ENCODE measurements at places on chromosomes 2 and 18. TPM values are rescaled to one million over a fixed set of nuclear protein-coding genes. Genes with fewer than 3 reads are reported as not detected.

- no peaks in the 10 kb centered on the region for H3K27me3 ChIP-seq
- no peaks in the 10 kb centered on the region for H3K36me3 ChIP-seq
- no peak for DNase-seq
These were observed 1.8 kb upstream of the RNF149 start for GRCh38 chr2:101310090-101310833.

Gene PCARE
- total RNA-seq = 0.74 TPM

DNA sequence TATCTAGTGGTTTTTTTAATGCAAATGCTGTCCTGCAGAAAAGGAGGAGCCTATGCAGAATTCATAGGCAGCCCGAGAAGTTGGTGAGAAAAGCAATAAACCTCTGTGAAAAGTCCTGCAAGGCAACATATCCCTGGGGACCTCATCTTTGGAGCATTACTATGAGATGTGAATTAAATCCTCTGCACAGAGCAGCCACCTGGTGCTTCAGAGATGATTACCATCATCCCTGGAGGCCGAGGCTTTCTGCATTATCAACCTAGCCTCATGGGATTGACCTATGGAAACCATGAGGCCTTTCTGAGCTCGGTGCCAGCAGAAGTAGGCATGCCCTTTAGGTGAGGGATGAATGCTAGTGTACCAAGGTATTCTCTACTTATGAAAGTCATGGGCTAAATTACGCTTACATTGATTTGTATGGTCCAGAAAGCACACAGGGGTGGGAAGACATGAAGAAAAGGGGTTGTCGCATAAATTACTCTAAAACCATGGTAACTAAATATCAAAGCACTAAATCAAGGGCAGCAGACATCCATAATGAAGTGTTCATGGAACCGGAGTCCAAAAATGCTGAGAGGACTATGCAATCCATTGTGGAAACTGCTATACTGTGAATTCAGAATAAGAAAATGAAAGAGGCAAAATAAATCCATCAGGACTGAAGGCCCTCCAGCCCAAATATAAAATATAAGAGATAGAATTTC, 623.5 kb upstream of the DDX18 start:
- no peaks in the 10 kb centered on the region for H3K27me3 ChIP-seq
- H3K27ac ChIP-seq = no peak overlapping the region
- no peaks in the 10 kb centered on the region for H3K36me3 ChIP-seq
- no peaks in the 10 kb centered on the region for H3K4me1 ChIP-seq
- no peak overlapping the region for H3K4me3 ChIP-seq

DNA sequence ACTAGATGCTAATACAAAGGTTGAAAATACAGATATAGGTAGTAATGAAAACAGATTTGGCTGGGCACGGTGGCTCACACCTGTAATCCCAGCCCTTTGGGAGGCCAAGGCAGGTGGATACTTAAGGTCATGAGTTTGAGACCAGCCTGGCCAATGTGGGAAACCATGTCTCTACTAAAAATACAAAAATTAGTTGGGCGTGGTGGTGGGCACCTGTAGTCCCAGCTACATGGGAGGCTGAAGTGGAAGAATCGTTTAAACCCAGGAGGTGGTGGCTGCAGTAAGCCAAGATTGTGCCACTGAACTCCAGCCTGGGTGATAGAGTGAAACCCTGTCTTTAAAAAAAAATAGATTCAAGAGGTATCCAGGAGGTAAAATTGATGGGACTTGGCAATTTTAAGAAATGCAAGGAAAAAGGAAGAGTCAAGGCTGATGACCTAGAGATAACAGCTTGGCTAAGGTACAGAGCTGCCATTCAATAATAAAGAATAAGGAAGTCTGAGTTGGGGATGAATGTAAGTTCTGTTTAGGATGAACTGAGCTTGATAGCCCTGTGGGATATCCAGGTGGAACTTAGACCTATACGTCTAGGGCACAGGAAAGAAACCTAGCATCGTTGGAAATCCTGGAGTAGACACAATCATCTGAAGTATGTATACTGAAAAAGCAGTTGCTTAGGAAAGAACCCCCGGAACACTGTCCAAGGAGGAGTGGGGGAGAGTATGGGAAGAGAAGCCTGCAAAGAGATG, 9.1 kb downstream of the MAT2A start:
- peaks cover 26% of the 10 kb centered on the region for H3K4me1 ChIP-seq
- no peak for DNase-seq
- H3K4me3 ChIP-seq = no peak overlapping the region
- peaks cover 71% of the 10 kb centered on the region for H3K36me3 ChIP-seq

DNA sequence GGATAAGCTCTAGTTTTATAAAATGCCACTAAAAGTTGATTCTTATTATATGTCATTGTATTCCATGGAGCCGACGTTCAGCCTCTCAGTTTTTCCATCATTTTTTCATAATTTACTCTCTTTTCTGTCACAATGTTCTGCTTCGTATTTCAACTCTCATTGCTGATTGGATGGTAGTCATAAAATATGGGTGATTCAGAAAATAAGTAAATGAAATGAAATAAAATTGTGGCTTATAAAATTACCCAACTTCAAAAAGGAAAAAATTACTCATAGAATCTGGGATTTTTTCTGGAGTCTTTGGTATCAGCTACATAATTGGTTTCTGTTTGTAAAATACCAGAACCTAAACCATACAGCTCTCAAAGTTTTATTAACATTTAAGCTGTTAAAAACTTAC, 139.7 kb upstream of the ITGA4 start:
- H3K4me1 ChIP-seq = no peaks in the 10 kb centered on the region
- no peak overlapping the region for H3K27ac ChIP-seq
- no peaks in the 10 kb centered on the region for H3K36me3 ChIP-seq
- no peak for DNase-seq

Gene HOXD13
- total RNA-seq = not detected

DNA sequence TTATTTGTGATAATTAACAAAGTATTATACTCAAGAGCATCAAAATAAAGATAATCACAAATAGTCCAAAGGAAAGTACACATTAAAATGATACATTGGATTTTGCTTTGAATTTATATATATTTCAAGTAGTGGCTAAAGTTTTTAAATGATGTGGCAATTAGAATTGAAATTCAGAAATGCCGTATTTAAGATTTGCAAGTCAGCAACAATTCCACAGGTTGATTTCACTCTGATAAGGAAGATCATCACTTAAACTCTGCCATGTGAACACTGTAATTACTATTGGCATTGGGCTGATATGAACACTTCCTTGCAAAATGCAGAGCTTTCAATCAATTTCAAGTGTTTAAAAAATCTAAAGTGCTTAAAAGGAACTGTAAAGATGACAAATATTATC, 39.6 kb upstream of the PAX3 start:
- H3K27me3 ChIP-seq = no peaks in the 10 kb centered on the region
- no peak overlapping the region for H3K27ac ChIP-seq
- no peaks in the 10 kb centered on the region for H3K36me3 ChIP-seq
- no peak overlapping the region for H3K4me3 ChIP-seq

Gene SERPINB3
- total RNA-seq = not detected

Gene NXPH2
- total RNA-seq = not detected

Gene DYNAP
- not detected for total RNA-seq

- H3K27ac ChIP-seq = no peak overlapping the region
- H3K27me3 ChIP-seq = peaks cover 48% of the 10 kb centered on the region
- H3K4me1 ChIP-seq = no peaks in the 10 kb centered on the region
- no peak overlapping the region for H3K4me3 ChIP-seq
These were observed 206.9 kb upstream of the SPRED2 start for GRCh38 chr2:65639156-65639864.

GRCh38 chr2:50263728-50264127, 768.2 kb downstream of the NRXN1 start:
- H3K27me3 ChIP-seq = no peaks in the 10 kb centered on the region
- H3K4me1 ChIP-seq = no peaks in the 10 kb centered on the region
- no peak overlapping the region for H3K27ac ChIP-seq

- H3K27ac ChIP-seq = no peak overlapping the region
- no peaks in the 10 kb centered on the region for H3K36me3 ChIP-seq
- H3K27me3 ChIP-seq = no peaks in the 10 kb centered on the region
- no peaks in the 10 kb centered on the region for H3K4me1 ChIP-seq
- DNase-seq = no peak
These were observed 308.6 kb downstream of the AKAIN1 start for GRCh38 chr18:4888251-4889040.

- no peaks in the 10 kb centered on the region for H3K27me3 ChIP-seq
- H3K4me1 ChIP-seq = peaks cover 7% of the 10 kb centered on the region
- H3K27ac ChIP-seq = no peak overlapping the region
- peaks cover 6% of the 10 kb centered on the region for H3K36me3 ChIP-seq
- H3K4me3 ChIP-seq = no peak overlapping the region
- DNase-seq = no peak
These were observed 153.5 kb upstream of the NFATC1 start for GRCh38 chr18:79242246-79242645.

Gene PIEZO2
- total RNA-seq = 0.33 TPM

- H3K4me1 ChIP-seq = peaks cover 32% of the 10 kb centered on the region
- peaks cover 26% of the 10 kb centered on the region for H3K36me3 ChIP-seq
- no peaks in the 10 kb centered on the region for H3K27me3 ChIP-seq
- peak; percentile 69 for DNase-seq
These were observed 45.7 kb downstream of the IMPA2 start for GRCh38 chr18:12027046-12027445.

DNA sequence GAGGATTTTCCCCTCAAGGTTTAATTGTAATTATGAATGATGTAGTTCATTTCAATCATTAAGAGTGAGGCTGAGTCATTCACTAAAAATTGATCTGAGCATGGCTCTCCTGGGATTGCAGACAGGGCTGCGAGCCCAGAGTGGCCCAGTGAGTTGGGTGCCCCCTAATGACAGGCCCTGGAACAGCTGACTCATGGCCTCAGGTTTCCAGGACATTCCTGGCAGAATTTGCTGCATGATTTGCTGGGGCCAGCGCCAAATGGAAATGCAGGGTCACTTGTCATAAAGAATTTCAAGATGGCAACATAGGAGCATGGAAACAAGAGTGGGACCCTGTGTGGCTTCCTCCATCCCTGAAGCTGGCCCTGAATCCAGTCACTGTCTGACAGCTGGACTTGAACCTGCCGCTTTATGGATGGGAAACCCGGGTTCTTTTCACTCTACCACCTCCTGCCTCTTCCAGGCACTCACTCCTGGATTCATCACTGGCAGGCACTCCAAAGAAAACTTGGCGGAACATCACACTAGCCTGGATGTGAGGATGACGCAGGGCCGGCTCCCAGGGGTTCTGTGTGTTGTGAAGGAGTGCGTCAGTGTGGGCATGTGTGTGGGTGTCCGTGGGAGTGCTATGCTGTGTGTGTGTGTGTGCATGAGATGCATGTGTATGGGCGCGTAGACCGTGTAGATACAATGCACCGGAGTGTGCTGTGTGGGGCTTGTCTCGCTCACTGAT, 15.2 kb downstream of the OTOF start:
- H3K27ac ChIP-seq = no peak overlapping the region
- H3K4me1 ChIP-seq = no peaks in the 10 kb centered on the region
- H3K4me3 ChIP-seq = no peak overlapping the region
- H3K36me3 ChIP-seq = no peaks in the 10 kb centered on the region
- DNase-seq = no peak

- no peaks in the 10 kb centered on the region for H3K36me3 ChIP-seq
- peaks cover 6% of the 10 kb centered on the region for H3K27me3 ChIP-seq
- H3K4me3 ChIP-seq = peak overlapping the region; percentile 15
- DNase-seq = no peak
These were observed 64.4 kb downstream of the LONRF2 start for GRCh38 chr2:100257939-100258338.

Gene SEMA4F
- 2.9 TPM for total RNA-seq

Gene ASXL2
- total RNA-seq = 19.1 TPM

GRCh38 chr18:63017076-63017475, 301.7 kb downstream of the PHLPP1 start:
- H3K27me3 ChIP-seq = peaks cover 23% of the 10 kb centered on the region
- H3K4me3 ChIP-seq = no peak overlapping the region
- no peak for DNase-seq
- H3K27ac ChIP-seq = no peak overlapping the region
- no peaks in the 10 kb centered on the region for H3K36me3 ChIP-seq
- H3K4me1 ChIP-seq = peaks cover 3% of the 10 kb centered on the region

GRCh38 chr2:114056294-114057143, 166.6 kb downstream of the ACTR3 start:
- no peaks in the 10 kb centered on the region for H3K4me1 ChIP-seq
- H3K4me3 ChIP-seq = no peak overlapping the region
- H3K36me3 ChIP-seq = no peaks in the 10 kb centered on the region
- DNase-seq = no peak
- no peaks in the 10 kb centered on the region for H3K27me3 ChIP-seq

DNA sequence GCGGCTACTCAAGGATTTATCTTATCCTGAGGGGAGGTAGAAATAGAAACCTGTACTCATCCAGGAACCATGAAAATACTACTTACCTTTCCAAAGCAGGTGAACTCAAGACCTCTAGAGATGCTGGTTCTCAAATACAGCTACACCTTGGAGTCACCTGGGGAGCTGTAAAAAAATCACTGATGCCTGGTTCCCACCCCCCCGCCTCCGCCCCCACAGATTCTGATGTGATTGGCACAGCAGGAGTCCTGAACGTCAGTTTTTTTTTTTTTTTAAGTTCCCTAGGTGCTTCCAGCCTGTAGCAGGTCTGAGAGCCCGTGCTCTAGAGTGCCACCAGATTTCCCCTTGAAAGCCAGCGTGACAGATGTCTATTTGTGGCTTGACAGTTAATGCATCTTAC, 113.6 kb downstream of the MRO start:
- H3K4me1 ChIP-seq = peaks cover 4% of the 10 kb centered on the region
- H3K27ac ChIP-seq = no peak overlapping the region
- DNase-seq = no peak
- H3K4me3 ChIP-seq = no peak overlapping the region
- no peaks in the 10 kb centered on the region for H3K27me3 ChIP-seq

Gene KLHL29
- 1.1 TPM for total RNA-seq

GRCh38 chr18:62759704-62760402, 44.5 kb downstream of the PHLPP1 start:
- no peaks in the 10 kb centered on the region for H3K27me3 ChIP-seq
- DNase-seq = no peak
- H3K4me3 ChIP-seq = no peak overlapping the region
- H3K4me1 ChIP-seq = no peaks in the 10 kb centered on the region
- no peak overlapping the region for H3K27ac ChIP-seq

- H3K27me3 ChIP-seq = no peaks in the 10 kb centered on the region
- peaks cover 4% of the 10 kb centered on the region for H3K36me3 ChIP-seq
- DNase-seq = no peak
- no peak overlapping the region for H3K27ac ChIP-seq
- H3K4me1 ChIP-seq = peaks cover 7% of the 10 kb centered on the region
- peak overlapping the region; percentile 8 for H3K4me3 ChIP-seq
These were observed 5.7 kb downstream of the KLHL23 start for GRCh38 chr2:169739351-169739750.

DNA sequence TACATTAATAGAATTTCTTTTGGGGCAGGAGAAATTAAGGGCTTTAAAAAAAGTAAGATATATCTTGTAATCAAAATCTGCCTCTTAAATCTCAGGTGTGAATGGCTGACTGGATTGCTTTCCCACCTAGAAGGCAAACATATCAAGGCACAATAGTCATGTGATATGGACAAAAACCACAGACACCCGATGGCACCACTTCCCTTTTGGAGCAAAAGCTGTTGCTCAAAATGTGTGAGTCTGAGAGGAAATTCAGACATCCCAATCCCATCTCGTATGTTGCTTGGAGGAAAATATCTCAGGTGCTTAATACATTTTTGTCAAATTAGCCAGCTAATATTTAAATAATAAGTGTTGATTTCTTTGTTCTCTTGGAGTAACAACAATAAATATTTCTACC, 120.7 kb downstream of the KCNF1 start:
- no peak for DNase-seq
- no peaks in the 10 kb centered on the region for H3K4me1 ChIP-seq
- no peak overlapping the region for H3K4me3 ChIP-seq
- no peak overlapping the region for H3K27ac ChIP-seq
- no peaks in the 10 kb centered on the region for H3K36me3 ChIP-seq

All from left ventricle myocardium inferior (tissue), 1 donor.